Activated naive CD8-positive, alpha-beta T cell treated with anti-CD3 and anti-CD28 coated beads, Interleukin-2, amount 50 U/mL, for 24 hours (primary cell): ENCODE measurements at places on chromosomes 1 and 21.

- DNase-seq: no peak
Measured at GRCh38 chr1:222955964-222956363, 141.1 kb downstream of the DISP1 start.

DNA sequence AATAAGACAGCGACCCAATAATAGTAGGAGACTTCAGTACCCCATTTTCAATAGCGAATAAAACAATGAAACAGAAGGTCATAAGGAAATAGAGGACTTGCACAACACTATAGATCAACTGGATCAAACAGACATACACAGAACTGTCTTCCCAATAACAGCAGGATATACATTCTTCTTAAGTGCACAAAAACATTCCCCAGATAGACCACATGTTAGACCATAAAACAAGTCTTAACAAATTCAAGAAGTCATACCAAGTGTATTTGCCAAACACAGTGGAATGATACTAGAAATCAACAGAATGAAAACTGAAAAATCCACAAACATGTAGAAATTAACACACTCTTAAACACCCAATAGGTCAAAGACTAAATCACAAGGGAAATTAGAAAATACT, 78.0 kb downstream of the LBR start:
- no peak for DNase-seq

DNA sequence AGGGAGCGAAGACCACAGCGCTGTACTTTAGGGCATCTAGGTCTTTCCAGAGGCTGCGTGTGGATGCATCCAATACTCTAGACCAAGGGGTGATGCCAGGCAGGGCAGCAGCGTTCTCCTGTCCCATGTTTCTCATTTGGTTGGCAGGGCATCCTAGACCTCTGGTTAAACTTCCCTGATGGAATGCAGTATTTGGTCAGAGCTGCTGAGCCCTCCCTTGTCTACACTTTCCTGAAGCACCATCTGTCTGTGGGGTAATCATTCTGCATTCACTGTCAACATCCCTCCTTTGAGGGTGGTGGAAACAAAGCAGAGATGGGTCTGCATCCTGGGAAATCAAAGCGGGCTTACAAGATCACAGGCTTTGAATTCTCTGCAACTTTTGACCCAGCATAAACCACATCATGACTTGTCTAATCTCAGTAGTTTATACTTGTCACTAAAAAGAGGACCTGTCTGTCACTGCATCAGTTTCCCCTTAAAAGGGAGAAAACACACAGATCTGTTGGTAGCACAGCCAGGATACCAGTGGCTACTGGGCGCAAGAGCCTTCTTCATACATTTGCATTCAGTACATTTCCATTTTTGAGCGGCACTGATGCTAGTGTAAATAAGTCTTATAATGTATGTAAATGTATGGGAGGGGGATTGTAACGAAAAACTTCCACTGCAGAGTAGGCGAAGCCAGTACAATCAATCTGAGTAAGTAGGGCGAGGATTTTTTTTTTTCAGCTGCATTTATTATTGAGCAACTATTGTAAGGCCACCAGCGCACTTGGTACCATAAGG, 106.3 kb downstream of the GALNT2 start:
- DNase-seq: no peak

- no peak for DNase-seq
Measured at GRCh38 chr1:115262886-115263285, 75.2 kb downstream of the NGF start.

DNA sequence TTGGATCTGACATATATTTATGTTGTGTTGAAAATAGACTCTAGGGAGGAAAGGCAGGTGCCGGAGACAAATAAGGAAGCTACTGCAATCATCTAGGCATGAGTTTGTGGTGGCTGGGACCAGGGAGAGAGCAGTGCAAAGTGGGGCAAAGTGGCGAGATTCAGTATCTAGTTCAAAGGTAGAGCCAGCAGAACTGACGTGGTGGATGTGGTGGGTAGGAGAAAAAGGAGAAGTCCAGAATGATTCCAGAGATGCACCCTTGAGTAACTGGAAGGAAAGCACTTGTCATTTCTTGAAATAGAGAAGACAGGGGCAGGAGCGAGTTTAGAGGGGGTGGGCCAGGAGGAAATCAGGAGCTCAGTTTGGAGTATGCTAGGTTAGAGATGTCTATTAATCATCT, 275.2 kb downstream of the KAZN start:
- DNase-seq: no peak

- no peak for DNase-seq
Measured at GRCh38 chr1:226029568-226030225, 30.6 kb upstream of the SDE2 start.
